Effector memory CD4-positive, alpha-beta T cell (primary cell): ENCODE measurements at places on chromosomes 5 and 9.

- no peak overlapping the region for H3K4me3 ChIP-seq
- DNase-seq: no peak
- H3K27ac ChIP-seq: no peak overlapping the region
- no peaks in the 10 kb centered on the region for H3K4me1 ChIP-seq
- no peaks in the 10 kb centered on the region for H3K27me3 ChIP-seq
These were observed 464.4 kb downstream of the TAF11L14 start for GRCh38 chr5:18098691-18099090.

DNA sequence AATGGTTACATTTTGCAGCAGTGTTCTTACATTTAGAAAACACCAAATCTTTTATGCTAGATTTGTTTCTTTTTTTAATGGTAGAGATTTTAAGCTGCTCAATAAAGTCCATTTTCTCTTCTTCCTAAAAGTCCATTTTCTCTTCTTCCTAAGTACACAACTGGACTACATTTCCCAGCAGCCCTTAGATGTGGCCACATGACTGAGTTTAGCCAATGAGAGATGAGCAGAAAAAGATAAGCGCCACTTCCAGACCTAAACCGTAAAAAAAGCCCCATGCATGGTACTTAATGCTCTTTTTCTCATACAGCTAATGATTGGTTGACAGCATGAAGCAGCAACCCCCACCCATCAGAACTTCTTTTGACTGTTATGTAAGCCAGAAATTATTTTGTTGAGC lies 206.7 kb downstream of the FAM114A2 start:
- no peaks in the 10 kb centered on the region for H3K36me3 ChIP-seq
- no peaks in the 10 kb centered on the region for H3K4me1 ChIP-seq
- no peak overlapping the region for H3K4me3 ChIP-seq
- DNase-seq: no peak

GRCh38 chr9:131735238-131736128 lies 4.4 kb downstream of the RAPGEF1 start:
- no peak overlapping the region for H3K4me3 ChIP-seq
- no peaks in the 10 kb centered on the region for H3K27me3 ChIP-seq
- H3K4me1 ChIP-seq: peaks cover 81% of the 10 kb centered on the region
- no peak for DNase-seq
- H3K36me3 ChIP-seq: no peaks in the 10 kb centered on the region

- H3K36me3 ChIP-seq: no peaks in the 10 kb centered on the region
- no peak overlapping the region for H3K27ac ChIP-seq
- H3K4me1 ChIP-seq: peaks cover 7% of the 10 kb centered on the region
These were observed 5.0 kb downstream of the MTMR12 start for GRCh38 chr5:32307769-32308194.

DNA sequence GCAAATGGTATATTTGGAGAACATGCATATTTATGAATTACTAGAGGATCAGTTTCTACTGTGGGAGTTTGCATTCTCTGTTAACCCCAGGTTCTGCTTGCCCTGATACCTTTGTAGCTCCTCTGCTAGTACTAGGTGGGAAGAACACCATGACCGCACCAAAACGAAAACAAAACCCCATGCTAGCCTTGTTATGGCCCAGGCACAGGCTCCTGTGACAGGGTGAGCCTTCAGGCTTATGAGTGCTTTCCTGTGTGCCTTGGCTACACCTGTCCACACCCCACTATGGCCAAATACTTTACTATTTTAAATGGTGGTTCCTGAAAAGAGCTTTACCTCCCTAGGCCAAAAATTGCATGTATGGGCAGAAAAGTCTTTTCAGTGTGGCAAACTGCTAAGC lies 94.8 kb downstream of the PPIC start:
- DNase-seq: no peak
- H3K4me3 ChIP-seq: no peak overlapping the region
- no peaks in the 10 kb centered on the region for H3K4me1 ChIP-seq
- no peak overlapping the region for H3K27ac ChIP-seq
- no peaks in the 10 kb centered on the region for H3K36me3 ChIP-seq
- no peaks in the 10 kb centered on the region for H3K27me3 ChIP-seq
